Naive B cell (primary cell): ENCODE measurements at places on chromosomes 3 and 15.

- H3K27ac ChIP-seq = peak overlapping the region; percentile 99
- H3K4me1 ChIP-seq = peaks cover 48% of the 10 kb centered on the region
- peak; percentile 48 for DNase-seq
- no peaks in the 10 kb centered on the region for H3K36me3 ChIP-seq
- peak overlapping the region; percentile 91 for H3K4me3 ChIP-seq
Measured at GRCh38 chr3:177361081-177361938, 164.0 kb upstream of the TBL1XR1 start.

GRCh38 chr15:72503147-72503546 is 29.0 kb downstream of the ARIH1 start:
- no peaks in the 10 kb centered on the region for H3K36me3 ChIP-seq
- H3K27me3 ChIP-seq = no peaks in the 10 kb centered on the region
- H3K27ac ChIP-seq = no peak overlapping the region
- no peak for DNase-seq
- peaks cover 55% of the 10 kb centered on the region for H3K4me1 ChIP-seq

DNA sequence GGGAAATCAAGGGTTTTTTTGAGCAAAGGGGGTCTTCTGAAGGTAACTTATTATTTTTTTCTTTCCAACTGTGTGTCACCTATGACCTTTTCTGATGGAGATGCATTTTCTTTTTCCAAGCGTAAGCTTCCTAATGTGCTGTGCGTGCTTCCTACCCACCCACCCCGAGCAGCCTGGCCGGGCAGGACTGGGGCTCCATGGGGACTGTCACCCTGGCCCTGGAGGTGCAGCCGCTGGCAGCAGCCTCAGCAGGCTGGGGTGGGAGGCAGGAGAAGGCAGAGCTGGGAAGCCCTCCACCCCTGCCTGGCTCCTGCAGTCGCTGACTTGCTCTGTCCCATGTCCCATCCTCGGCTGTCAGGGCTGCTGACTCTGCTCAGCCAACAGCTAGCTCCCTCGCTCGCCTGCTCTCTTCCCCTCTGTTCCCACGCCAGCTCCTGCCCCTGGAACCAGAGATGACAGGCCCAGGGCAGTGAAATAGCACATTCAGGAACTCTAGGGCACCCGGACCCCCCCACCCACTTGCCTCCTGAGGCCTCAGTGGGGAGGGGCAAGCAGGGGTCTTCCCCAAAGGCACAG is 21.4 kb downstream of the IDH2 start:
- H3K4me3 ChIP-seq = no peak overlapping the region
- peak overlapping the region; percentile 38 for H3K27ac ChIP-seq
- no peak for DNase-seq

GRCh38 chr15:27089676-27090075 is 118.7 kb downstream of the GABRG3 start:
- no peak overlapping the region for H3K4me3 ChIP-seq
- H3K27me3 ChIP-seq = no peaks in the 10 kb centered on the region
- no peak for DNase-seq
- H3K27ac ChIP-seq = no peak overlapping the region
- no peaks in the 10 kb centered on the region for H3K4me1 ChIP-seq

GRCh38 chr3:182913889-182914288 is 66.4 kb downstream of the DCUN1D1 start:
- no peak for DNase-seq
- no peaks in the 10 kb centered on the region for H3K27me3 ChIP-seq
- H3K4me1 ChIP-seq = peaks cover 2% of the 10 kb centered on the region

DNA sequence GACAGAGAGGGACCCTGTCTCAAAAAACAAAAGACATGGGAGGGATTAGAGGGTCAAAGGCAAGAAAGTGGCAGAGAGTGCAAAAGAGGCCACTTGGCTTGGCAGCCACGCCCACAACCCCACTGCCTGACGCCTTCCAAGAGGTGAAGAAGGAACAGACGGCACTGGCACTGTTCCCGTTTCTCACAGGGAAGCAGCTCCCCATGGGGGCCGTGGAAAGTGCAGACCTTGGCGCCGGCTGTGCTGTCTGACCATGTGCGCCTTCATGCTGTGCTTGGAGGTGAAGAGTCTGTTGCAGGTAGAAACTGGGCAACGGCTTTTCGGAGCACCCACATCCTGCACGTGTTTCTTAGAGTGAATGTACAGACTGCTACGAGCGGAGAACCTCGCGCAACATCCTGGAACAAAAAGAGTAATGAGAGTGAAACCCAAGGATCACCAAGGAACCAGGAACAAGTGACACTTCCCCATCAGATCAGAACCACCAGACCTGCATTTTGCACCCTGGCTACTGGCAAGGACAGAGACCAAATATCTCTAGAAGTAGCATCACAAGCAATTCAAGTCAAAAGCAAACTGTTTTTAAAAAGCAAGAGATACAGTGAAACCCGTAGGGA is 9.7 kb downstream of the ZXDC start:
- no peaks in the 10 kb centered on the region for H3K27me3 ChIP-seq
- no peak for DNase-seq
- peaks cover 13% of the 10 kb centered on the region for H3K4me1 ChIP-seq
- no peak overlapping the region for H3K4me3 ChIP-seq
- peaks cover 14% of the 10 kb centered on the region for H3K36me3 ChIP-seq

DNA sequence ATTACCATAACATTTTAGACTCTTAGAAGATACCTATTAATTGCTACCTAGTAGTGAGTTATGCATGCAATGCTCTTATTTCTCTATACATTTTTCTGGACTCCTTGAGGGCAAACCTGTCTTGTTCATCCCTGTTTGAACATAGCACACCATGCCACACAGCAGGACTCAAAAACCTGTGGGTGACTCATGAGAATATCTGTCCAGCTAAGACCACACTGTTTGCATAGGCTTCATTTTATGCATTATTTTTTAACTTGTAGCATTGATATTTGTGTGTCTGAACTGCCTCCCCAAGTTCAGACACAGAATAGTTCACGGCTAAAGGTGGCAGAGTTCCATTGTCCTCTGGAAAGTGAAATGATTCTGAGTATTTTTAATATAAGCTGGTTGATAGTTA is 1.8 kb downstream of the LMCD1 start:
- no peaks in the 10 kb centered on the region for H3K36me3 ChIP-seq
- peaks cover 9% of the 10 kb centered on the region for H3K27me3 ChIP-seq
- no peak for DNase-seq
- no peak overlapping the region for H3K27ac ChIP-seq
- peaks cover 15% of the 10 kb centered on the region for H3K4me1 ChIP-seq
